ENCODE measurements at places on chromosomes 11 and 22.

- no peak for DNase-seq
Measured at GRCh38 chr11:47187723-47188122, 1.5 kb upstream of the PACSIN3 start.

- DNase-seq: no peak
Measured at GRCh38 chr11:75574698-75575602, 12.9 kb downstream of the SERPINH1 start.

GRCh38 chr11:4577761-4578160, 3.8 kb upstream of the OR52I2 start:
- DNase-seq: no peak

- DNase-seq: no peak
Measured at GRCh38 chr11:8768625-8769333, 86.2 kb downstream of the RPL27A start.

- no peak for DNase-seq
Measured at GRCh38 chr11:92623055-92623454, 346.4 kb upstream of the MTNR1B start.

DNA sequence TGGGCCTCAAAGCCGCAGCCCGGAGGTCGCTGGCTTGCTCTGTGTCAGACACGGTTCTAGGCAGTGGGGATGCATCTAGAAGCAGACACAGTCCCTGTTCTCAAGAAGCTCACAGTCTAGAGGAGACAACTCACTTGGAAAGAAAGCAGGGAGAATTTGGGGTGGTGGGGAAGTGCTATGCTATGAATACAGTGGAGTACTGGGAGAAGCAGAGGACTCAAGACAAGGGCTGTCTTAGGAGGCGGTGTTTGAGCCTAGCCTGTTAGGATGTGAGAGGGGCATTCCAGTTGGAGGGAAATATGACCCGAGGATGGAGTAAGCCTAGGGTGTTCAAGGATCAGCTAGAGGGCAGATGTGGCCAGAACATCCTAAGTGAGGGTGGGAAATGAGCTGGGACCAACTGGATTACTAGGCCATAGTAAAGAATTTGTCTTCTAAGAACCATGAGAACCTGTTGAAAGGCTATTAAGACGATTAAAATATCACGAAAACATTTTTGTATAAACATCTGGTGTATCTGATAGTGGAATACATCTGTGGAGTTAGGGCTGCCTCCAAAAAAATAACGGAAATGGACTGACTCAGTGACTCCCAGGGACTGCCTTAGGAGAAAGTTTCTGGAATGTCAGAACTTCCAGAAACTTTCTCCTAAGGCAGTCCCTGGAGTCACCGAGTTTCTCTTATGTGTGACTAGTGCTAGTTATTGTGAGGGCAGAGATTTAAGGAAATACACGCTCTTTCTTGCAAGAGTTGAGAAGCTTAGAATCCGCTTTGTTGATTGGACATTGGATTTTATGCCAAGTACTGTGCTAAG, 1.1 kb upstream of the PITPNB start:
- no peak for DNase-seq

DNA sequence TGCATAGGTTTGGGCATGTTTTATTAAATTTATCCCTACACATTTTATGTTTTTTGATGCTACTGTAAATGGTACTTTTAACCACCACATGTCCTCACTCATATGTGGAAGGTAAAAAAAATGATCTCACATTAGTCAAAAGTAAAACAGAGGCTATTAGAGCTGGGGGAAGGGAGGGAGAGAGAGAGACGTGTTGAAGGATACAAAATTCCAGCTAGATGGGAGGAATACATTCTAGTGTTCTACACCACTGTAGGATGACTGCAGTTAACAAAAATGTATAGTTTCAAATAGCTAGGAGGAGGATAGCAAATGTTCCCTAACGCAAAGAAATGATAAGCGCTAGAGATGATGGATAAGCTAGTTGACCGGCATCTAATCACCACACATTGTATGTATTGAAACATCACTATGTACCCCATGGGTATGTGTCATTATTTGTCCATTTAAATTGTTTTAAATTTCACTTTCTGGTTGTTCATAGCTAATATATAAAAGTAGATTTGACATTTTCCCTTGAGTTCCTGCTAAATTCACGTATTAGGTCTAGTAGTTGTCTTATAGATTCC, 9.9 kb upstream of the GNB1L start:
- DNase-seq: no peak

DNA sequence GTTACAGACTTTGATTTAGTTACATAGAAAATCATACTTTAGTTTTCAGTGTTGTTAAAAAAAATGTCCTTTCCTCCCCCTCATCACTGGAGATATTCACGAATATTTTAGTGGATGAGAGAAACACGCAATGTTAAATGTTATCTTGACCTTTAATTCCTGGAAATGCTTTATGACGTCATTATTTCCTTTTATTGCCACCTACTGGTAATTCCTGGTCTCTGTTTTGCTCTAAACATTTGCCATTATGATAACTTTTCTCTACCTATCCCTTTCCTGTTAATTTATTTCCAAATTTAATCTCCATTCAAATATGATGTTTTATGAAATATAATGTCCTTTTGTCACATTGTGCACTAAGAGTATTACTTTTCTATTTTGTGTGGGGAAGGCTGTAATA, 770.6 kb downstream of the FAM181B start:
- DNase-seq: no peak

GRCh38 chr11:15123849-15124248, 9.1 kb downstream of the INSC start:
- no peak for DNase-seq

- no peak for DNase-seq
Measured at GRCh38 chr11:114180301-114181055, 115.7 kb upstream of the NNMT start.

GRCh38 chr11:78256962-78257361, 68.2 kb downstream of the USP35 start:
- DNase-seq: no peak

DNA sequence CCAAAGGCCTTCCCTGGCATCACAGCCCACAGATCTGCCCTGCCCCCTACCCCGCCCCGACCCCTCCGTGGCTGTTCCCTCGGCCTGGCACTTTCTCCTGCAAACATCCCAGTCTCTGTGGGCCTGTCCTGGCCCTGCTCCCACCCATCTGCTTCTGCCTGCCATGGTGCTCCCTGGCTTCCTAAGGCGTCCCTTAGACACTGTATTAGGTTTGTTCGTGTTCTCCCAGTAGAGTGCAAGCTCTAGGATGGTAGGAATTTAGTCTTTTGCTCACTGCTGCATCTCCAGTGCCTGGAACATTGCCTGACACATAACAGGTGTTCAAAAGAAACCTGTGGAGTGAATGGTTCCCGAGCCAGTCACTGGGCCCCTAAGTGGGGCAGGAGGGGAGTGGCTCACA, 69.6 kb upstream of the PITPNB start:
- no peak for DNase-seq

DNA sequence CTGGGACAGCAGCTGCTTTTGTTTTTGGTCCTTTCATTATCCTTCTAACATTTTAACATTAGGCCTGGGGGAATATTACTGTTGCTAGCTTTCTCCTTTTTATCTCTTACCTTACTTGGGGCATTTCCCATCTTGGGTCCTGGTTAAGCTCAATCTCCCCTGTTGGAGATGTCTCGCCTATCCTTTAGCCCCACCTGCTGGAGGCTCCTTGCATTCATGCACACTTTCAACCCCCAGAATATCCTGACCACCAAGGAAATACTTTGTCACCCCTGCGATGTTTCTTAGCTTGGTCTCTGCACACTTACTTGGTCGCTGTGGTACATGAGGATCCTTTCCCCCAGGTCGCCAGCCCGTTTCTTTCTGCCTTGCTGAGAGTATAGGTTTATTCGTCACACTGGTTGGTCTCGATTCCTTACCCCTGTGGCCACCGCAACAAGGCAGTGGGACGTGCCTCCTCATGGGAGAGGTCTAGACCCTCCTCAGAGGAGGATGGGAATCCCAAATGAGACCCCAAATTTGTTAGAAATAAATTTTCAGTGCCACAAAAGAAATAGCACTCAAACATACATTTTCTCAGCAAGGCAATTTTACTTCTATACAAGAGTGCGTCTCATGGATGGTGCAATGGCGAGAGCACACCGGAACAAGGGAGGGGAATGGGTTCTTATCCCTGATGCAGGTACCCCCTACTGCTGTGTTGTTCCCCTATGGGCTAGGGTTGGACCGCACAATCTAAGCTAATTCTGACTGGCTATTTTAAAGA, 5.4 kb upstream of the TXN2 start:
- DNase-seq: no peak

GRCh38 chr11:11083441-11083840, 225.6 kb upstream of the ZBED5 start:
- DNase-seq: no peak

DNA sequence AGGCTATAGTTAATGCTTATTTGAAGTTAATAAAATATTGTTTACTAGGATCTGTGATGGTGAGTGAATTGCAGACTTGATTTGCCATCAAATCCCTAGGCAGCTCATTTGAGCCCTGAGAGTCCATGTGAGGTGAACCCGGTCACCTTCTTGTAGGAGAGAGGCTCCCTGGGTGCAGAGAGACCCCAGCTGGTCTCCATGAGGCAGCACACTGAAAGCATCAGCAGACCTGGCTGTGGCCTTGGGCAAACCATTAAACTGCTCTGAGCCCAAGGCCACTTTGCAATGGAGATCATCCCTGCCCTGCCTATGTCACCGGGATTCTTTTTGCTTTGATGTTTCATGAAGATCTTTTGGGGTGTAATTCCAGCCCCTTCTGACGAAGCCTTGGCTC, 125.2 kb downstream of the MICAL2 start:
- DNase-seq: no peak

DNA sequence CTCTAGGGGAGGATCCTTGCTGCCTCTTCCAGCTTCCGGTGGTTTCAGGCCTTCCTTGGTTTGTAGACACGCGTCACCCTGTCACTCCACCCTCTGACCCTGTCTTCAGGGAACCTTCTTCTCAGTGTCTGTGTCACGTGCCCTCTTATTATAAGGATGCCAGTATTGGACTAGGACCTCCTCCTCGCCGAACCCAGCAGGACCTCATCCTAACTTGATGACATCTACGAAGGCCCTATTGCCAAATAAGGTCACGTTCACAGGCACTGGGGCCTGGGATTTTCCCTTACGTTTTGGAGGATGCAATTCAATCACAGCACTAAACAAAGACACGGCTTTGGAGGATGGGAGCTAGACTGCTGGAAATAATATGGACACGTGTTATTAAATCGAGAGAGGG, 408.7 kb downstream of the BRD1 start:
- no peak for DNase-seq

- no peak for DNase-seq
Measured at GRCh38 chr11:58576887-58577471, 1.3 kb upstream of the LPXN start.

DNA sequence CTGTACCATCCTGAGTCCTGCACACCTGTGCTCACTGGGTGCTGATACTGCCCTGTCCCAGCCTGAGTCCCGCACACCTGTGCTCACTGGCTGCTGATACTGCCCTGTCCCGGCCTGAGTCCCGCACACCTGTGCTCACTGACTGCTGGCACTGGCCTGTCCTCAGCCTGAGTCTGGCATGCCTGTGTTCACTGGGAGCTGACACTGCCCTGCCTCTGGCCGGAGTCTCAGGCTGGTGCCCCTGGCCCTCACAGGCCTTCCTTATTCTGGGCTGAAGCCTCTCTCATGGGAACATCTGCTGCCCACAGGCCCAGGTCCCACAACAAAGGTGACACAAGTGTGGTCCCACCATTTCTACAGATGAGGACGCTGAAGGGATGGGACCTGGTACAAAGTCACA, 115.1 kb downstream of the MPPED1 start:
- no peak for DNase-seq

All from GM12892 (cell line).